Heart left ventricle (tissue), 16 donors: ENCODE measurements at places on chromosomes 7 and 10.

GRCh38 chr7:54674891-54675290 is 84.1 kb downstream of the SEC61G start:
- no peak for DNase-seq

GRCh38 chr7:34165927-34166550 is 260.7 kb downstream of the BMPER start:
- DNase-seq, result no peak

DNA sequence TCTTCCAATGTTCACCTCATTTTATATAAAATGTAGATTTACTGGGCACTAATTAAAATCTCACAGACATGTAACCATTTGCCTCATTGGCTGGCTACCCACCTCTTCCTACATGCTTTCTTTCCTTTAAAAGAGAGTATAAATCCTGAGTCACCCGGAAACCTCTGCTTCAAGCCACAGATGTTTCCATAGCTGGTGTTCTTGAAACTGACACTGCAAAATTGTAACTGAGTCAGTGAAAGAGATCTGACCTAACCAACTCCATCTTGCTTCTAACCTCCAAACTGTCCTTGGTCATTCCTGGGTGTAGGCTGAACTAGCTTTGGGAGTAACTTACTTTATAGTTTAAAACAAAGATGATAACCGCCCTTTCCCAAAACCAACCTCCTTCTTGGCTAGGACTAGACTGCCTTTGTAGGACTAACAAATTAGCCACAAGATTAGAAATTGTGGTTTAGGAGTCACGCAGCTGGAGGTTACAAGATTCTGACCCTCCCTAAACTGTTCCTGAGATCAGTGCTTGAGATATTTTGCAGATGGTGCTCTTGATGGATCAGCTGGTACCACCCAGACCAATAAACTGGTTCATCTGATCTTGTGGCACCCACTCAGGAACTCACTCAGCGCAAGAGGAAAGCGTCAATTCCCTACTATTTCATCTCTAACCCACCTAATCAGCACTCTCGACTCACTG is 33.5 kb downstream of the SVOPL start:
- no peak for DNase-seq

DNA sequence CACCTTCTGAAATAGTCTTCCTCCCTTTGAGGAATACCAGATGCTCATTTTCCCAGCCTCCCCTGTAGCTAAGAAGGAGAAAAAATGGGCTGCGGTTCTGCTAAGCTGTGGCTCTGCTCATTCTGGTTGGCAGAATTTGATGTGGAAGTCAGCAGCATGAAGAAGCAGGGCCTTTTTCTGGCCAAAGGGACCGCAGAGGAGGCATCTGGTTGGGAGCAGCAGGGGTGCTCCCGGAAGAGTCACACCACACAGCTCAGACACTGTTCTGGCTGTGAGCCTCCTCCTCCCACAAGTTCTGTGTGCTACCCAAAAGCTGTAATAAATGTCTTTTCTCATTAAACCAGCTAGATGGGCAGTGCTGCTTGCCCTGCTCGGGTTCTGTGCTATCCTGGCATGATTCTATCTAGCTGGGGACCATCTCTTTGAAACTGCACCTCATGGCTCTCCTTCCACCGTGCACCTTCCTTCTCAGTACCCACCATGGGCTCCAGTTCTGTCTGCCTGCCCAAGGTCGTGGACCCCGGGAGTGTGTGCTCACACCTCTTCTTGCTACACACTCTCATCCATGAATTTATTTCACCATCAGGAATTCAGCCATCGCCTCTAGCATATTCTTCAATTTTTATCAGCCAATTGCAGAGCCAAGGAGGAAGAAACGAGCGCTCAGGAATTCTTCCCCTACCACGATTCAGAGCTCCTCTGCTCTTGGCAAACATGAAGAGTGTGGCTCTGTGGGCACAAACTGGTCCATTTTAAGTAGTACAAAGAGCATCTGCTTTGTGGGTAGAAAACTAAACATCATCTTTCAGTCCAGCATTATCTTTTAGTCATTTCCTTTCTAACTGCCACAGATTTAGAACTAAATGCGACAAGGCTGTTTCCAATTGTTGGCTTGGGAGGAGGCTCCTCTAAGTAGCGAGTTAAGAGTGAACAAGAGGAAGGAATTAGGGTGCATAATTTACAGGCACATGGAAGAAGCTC is 76.9 kb downstream of the FAM171A1 start:
- DNase-seq, result no peak

DNA sequence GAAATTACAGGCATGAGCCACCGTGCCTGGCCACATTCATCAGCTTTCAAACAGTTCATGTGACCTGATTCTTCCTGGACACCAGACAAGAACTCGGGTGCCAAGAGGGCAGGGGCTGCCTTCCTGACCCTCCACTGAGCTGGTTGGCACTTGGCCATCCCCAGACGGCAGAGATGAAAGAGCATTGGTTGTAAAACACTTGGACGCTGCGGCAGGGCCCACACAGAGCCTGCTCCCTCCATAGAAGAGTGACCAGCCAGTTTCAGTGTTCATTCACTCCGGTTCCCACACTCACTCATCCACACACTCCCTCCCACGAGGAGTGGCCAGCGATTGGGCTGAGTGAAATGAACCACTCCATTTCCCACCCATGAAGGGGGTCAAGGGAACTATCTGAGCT is 112.3 kb downstream of the ITGB8 start:
- peak; percentile 24 for DNase-seq

DNA sequence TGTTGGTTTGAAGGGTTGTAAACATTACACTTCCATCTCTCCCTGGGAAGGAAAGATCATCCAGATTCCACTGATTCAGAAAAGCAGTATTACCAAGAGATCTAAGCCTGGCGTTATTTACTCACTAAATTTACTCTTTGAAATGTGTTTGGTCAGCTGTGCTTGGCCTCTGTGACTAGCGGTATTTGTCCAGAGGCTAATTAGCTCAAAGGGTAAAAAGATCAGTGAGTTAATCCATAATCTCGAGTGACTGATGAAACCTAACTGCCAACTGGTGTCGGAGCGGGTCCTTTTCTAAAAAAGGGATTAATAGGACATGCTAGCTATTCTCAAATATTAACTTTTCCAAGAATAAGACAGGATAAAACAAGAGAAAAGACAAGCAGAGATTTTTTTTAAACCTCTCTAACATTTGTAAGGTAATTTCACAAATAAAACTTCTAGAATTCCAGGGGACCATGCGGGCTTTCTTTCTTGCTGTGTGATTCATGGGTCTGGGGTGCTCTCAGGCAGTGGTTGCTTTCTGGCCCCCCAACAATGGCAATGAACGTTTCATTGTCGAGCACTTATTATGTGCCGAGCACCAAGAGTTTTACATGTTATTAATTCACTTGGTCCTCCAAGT is 247.3 kb upstream of the AOAH start:
- DNase-seq, result no peak

- DNase-seq, result no peak
These were observed 77.0 kb upstream of the GPR22 start for GRCh38 chr7:107392830-107393229.

DNA sequence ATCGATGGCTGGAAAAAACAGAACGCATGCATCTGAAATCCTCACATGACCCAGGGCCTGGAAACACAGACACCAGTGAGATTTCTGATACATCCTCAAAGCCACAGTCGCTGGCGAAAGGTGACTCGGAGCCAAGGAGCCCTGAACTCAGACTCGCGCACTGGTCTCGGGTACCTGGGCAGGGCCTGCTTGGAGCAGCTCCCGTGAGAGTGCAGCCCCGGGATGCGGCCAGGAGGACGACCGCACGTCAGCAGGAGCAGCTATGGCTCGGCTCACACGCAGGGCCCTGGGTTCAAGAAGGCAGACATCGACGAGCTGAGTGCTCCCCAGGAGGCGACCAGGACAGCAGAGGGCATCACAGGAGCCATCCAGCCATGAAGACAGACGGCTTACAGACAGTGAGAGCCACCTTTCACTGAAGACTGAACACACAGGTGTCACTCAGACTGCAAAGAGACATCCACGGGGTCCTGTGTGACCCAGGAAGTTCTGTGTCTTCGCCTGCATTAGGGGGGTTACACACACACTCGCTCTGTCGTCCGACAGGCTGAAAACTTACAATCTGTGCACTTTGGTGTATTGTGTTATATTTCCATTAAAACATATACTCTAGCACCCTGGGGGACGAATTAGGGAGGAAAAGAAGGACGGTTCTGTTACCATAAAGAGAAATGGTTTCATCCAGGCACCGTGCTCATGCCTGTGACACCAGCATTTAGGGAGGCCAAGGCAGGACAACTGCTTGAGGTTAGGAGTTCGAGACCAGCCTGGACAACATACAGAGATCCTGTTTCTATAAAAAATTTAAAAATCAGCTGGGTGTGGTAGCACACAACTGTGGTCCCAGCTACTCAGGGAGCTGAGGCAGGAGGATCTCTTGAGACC is 227.7 kb downstream of the MAD1L1 start:
- peak; percentile 11 for DNase-seq

DNA sequence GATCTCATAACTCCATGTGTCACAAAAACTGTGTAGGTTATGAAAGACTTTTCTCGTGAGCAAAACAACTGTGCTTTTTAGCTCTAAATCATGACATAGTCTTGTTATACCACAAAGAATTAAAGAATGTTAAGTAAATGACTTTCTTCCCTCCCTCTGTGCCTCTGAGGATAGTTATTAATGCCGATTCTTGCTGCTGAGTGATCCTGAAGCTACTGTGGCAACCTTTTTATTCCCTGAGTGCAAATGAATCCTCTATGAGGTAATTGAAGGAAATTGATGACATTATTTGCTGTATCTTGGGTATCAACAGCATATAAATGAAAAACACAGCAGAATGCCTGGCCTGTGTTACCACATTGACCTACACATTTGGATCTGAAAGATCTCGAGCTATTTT is 142.2 kb upstream of the HDAC9 start:
- no peak for DNase-seq

DNA sequence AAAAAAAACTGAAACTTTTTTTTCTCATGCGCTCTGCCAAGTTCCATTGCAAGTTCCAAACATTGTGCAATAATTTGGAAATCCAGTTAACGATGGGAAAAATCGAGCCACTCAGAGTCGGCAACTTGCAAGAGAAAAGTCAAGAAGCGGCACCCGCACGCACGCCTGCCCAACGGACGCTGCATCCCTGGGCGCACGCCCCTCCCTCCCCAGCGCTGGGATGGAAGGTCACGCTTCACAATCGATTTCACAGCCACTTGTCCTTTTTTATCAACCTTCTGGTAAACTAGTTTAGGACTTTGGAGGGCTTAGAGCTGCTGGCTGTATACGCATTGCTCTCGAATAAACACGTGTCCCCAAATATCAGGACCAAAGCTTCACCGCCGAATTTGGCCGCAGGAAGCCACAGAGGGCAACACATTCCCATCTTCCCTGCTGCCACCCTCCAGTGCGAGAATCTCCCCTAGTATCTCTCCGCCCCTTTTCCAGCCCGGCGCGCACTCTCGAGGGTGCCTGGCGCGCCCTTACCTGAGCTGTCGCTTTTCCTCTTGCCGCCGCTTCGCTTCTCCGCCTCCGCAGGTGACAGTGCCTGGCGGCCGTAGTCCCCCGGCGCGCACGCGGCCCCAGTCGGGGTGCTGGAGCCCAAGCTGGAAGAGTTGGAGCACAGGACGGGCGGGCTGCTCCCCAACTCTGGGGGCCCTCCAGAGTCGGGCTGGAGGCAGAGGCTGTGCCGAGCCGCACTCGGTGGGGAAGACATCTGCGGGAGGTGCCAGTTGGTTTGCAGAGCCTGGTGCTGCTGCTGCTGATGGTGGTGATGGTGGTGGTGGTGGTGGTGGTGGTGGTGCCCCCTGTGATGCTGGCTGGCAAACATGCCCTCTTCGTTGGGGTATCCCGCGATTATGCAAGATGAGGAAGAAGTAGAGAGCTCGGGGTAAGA is 857 bp downstream of the MEOX2 start:
- peak; percentile 54 for DNase-seq

DNA sequence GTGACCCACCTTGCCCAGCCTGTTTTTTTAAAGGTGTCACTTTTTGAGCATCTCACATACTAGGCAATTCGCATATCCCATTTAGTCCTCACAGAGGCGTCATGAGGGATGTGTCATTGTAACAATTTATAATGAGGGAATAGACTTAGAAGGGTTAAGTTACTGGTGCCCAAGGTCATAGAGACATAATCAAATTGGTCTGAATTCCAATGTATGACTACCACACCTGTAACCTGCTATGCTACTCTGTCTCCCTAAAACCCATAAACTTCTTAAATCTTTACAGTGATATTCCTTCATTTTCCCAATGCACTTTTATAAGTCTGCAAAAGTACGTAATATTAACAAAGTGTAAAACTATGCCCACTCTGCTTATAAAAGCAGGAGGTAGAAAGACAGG is 7.1 kb downstream of the ZMYND11 start:
- no peak for DNase-seq

GRCh38 chr10:12658526-12658925 is 309.2 kb downstream of the CAMK1D start:
- DNase-seq, result no peak

- no peak for DNase-seq
These were observed 54.4 kb downstream of the PKD1L1 start for GRCh38 chr7:47893721-47894365.
